ENCODE measurements at places on chromosomes 5 and 9. TPM values are rescaled to one million over a fixed set of nuclear protein-coding genes. Genes with fewer than 3 reads are reported as not detected.
A peak's percentile ranks its signal among the peaks of the same experiment; 100 is the strongest.

- no peak for DNase-seq
Observed at GRCh38 chr5:54045077-54045792, 265.1 kb downstream of the ARL15 start.

DNA sequence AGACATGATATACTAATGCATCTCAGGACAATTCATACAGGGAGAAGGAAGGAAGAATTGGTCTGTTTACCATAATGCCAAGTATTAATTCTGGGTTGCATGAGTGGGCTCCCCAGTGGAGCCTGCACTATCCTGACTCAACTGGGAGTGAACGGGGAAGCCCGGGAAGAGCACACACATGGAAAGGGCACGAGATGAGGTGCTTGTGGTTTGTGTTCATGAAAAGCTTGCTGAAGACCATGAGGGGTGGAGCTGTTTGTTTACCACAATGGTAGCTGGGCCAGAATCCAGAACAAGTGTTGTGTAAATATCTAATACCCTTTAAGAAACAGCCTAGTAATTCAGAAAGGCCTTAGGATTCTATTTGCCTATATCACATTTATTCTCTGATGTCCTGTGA lies 44.6 kb downstream of the POC5 start:
- no peak for DNase-seq

GRCh38 chr9:133990366-133991213 lies 1.5 kb downstream of the VAV2 start:
- DNase-seq: peak; percentile 64

- DNase-seq: no peak
Observed at GRCh38 chr5:58317009-58317408, 142.9 kb downstream of the PLK2 start.

- DNase-seq: no peak
Observed at GRCh38 chr9:131187957-131188356, 62.6 kb downstream of the NUP214 start.

NUTM2G gene
- total RNA-seq: not detected

CEL gene
- 0.59 TPM for total RNA-seq

ETF1 gene
- 86.8 TPM for total RNA-seq

SLC45A2 gene
- total RNA-seq: 0.16 TPM

- DNase-seq: no peak
Observed at GRCh38 chr5:95380103-95380628, 11.0 kb upstream of the FAM81B start.

DNA sequence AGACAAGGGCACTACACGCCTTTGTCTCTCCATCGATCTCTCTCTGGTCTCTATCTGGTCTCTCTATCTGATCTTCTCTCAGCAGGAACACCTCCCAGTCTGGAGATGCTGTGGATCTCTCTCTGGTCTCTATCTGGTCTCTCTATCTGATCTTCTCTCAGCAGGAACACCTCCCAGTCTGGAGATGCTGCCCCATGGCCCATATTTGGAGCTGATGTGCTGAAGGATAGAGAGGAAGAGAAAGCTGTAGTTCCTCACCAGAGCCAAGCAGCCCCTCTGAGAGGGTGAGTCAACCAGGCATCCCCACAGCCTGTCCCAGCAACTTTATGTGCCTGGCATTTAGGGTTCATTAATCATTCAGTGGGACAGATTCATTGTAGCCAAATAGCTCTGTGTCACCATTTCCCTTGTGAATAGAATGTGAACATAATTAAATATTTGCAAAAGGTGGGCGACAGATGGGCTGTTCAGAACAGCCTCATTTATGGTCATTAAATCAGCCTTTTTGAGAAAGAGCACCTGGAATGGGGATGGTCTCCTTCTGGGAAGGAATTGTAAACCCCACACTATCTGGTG lies 189.3 kb upstream of the MAST4 start:
- DNase-seq: no peak

TEX48 gene
- total RNA-seq: not detected

DNA sequence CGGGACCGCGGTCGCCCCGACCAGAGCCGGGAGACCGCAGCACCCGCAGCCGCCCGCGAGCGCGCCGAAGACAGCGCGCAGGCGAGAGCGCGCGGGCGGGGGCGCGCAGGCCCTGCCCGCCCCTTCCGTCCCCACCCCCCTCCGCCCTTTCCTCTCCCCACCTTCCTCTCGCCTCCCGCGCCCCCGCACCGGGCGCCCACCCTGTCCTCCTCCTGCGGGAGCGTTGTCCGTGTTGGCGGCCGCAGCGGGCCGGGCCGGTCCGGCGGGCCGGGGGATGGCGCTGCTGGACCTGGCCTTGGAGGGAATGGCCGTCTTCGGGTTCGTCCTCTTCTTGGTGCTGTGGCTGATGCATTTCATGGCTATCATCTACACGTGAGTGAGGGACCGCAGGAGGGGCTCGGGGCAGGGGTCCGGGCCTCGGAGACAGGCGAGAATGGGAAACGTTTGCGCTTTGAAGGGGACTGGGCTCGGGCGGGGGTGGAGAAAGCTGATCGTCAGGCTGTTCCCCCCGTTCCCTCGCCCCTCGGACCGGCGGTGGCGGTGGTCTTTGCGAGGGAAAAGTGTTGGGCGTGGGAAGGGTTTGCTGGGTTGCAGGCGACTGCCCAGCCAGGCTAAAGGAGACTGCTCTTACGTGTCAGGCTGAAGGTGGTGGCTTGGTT lies 457 bp downstream of the UGCG start:
- DNase-seq: peak; percentile 87

- no peak for DNase-seq
Observed at GRCh38 chr9:69895659-69896058, 75.0 kb downstream of the CFAP95 start.

TYRP1 gene
- 102 TPM for total RNA-seq

- DNase-seq: no peak
Observed at GRCh38 chr9:87236546-87236945, 261.1 kb upstream of the DAPK1 start.

RICTOR gene
- total RNA-seq: 75.9 TPM

- DNase-seq: no peak
Observed at GRCh38 chr5:173885475-173886010, 2.6 kb upstream of the CPEB4 start.

- no peak for DNase-seq
Observed at GRCh38 chr5:156191547-156191946, 135.4 kb upstream of the SGCD start.

- DNase-seq: no peak
Observed at GRCh38 chr9:38389313-38389712, 3.2 kb upstream of the ALDH1B1 start.

SLC34A3 gene
- not detected for total RNA-seq

DNA sequence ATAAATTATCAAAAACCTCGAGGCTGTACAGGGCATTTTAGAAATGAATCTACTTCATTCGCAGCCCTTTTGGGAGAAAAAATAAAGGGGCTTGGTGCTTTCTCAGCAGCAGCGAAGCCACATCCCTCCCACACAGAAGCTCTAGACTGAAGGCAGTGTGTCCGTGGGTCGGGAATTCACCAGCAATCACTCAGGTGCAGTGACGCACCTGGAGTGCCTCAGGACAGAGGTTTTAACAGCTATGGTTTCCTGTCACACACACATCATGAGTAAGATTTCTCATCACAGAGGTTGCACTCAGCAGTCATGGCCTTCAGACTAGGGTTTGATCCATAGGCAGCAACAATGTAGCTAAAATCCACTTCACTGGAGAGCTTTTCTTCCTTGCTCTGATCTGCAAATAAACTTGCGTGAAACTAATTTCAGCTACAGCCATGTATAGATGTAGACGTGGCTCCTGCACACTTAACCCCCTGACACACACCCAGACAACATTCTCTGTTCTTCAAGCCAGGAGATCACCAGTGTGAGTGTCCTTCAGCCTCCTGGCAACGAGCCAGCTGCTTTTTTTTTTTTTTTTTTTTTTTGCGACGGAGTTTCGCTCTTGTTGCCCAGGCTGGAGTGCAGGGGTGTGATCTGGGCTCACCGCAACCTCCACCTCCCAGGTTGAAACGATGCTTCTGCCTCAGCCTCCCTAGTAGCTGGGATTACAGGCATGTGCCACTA lies 34.8 kb downstream of the DYNC2I2 start:
- no peak for DNase-seq

DNA sequence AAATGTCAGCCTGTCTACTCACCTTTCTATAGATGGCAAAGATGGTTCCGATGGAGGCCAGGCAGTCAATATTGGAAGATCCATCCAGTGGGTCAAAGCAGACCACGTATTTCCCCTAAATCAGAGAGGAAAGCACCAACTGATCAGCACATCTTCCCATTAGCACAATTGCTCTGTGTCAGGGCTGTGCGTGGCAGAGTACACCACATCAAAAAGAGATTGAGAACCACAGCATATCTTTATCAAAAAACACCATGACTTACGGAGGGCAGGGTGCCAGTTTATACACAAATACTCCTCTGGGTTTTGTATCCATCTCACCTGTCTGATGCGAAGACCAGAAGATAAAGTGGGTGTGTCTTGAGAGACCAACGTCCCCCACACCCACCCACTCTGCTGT lies 9.1 kb downstream of the FBP2 start:
- DNase-seq: no peak

DNA sequence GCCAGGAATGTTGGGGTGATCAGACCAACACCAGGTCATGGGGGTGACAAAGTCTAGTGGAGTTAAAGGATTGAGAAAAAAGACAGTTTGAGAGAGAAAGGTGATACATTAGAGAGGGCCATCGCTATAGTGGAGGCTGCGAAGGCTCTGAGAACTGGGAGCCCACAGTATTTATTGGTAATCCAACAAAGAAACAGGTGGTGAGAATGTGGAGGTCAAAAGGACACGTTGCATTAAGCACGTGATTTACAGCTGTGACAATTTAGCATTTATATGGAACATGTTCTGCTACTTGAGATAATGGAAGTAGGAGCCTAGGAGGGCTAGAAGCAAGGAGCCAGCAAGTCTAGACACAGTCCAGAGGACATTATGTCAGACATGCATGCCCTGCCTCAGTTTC lies 2086.5 kb upstream of the C9orf72 start:
- no peak for DNase-seq

GRCh38 chr9:129717991-129718390 lies 34.9 kb downstream of the PTGES start:
- no peak for DNase-seq

GRCh38 chr5:132020568-132021339 lies 9.3 kb upstream of the ACSL6 start:
- DNase-seq: peak; percentile 61

Measured in cardiac septum (tissue), 1 donor.